ENCODE measurements at places on chromosomes 7 and 10.

- no peak for DNase-seq
Measured at GRCh38 chr10:87038286-87038717, 18.2 kb downstream of the FAM25A start.

- DNase-seq: no peak
Measured at GRCh38 chr10:101818872-101819633, 809 bp upstream of the OGA start.

DNA sequence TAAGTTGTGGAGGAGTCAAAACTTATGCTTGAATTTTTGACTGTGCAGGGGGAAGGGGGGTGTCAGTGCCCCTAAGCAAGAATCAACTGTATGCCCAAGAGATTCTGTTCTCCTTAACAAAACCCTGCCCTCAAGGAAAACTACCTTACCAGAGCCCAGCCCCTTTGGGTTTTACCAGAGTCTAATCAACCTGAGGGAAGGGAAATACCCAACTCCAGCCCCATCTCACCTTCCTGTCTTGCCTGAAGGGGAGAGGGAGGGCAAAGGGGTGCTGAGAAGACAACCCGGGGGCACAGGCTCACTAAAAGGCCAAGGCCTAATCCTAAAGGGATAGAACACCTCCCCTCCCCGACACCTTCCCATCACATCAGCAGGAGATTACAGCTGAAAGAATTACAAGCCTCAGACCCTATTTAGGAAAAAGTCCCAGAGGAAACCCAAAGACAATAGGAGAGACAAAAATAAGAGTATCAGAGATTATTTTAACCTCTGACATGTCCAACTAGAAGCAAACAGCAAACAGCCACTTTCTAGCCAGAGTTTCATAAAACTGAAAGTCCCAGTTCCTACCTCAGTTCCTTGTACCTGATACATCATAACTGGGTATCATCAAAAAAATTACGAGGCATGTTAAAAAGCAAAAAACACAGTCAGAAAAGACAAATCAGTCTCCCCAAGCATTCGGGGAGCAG is 26.8 kb upstream of the C7orf33 start:
- no peak for DNase-seq

DNA sequence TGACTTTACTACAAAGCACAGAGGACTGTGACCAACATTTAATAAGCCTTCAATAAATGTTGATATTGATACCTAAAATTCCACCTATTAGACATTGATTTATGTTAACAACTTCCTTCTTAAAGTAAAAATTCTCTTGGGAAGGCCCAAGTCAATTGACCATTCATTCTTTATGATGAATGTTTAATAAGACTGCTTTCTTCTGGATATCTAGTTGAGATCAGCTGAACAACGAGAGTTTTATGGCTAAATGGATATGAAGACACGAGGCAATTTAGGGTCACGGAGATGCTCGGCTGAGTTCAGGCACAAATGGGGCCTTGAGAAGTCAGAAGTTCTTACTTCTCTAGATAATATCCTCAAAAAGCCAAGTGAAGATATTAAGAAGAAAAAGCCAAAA is 258.8 kb downstream of the FRMD4A start:
- DNase-seq: no peak

- no peak for DNase-seq
Measured at GRCh38 chr7:17910377-17910776, 29.9 kb downstream of the SNX13 start.

GRCh38 chr7:139058943-139059342 is 23.1 kb upstream of the ZC3HAV1L start:
- no peak for DNase-seq

DNA sequence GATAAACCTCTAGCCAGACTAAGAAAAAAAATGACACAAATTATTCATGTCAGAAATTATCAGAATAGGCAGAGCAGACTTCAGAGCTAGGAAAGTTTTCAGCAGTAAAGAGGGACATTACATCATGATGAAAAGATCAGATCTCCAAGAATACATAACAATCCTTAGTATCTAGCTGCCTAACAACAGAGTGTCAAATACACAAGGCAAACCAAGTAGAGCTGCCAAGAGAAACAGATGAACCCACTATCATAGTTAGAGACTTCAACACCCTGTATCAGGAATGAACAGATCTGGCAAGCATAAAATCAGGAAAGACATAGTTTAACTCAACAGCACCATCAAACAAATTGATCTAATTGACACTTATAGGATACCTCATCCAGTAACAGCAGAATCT is 92.3 kb downstream of the NKX6-2 start:
- no peak for DNase-seq

DNA sequence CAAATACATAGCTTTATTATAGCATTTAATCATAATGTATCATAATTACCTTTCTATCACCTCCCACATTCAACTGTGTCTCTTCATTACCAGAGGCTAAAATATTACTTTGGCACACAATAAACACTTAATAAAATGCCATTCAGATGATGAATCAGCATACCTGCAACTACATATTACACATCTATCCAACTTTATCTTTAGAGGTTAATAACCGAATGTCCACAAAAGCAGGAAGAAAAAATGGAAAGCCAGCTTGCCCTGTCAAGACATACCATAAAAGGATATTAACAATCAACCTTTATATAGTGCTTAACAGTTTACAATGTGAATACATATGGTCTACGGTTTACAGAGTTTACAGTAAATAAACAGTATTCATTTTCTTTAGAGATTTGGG is 12.7 kb downstream of the CACUL1 start:
- DNase-seq: no peak

DNA sequence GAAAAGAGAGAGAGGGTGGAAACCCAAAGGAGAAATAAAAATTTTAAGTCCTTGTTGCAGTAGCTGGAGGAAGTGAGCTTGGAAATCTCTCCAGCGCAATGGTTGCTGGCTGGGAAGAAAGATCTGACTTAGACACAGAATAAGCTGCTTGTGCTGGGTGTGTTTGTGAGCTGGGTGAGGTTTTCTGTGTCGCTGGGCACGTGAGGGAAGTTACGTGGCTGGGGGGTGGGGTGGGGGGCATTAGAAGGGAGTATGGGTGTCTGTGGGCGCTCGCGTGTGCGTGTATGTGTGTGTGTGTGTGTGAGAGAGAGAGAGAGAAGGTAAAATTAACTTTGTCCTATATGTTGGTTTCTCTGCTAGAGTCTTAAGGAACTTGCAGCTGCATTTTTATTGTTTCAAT is 11.6 kb downstream of the TCF7L2 start:
- no peak for DNase-seq

DNA sequence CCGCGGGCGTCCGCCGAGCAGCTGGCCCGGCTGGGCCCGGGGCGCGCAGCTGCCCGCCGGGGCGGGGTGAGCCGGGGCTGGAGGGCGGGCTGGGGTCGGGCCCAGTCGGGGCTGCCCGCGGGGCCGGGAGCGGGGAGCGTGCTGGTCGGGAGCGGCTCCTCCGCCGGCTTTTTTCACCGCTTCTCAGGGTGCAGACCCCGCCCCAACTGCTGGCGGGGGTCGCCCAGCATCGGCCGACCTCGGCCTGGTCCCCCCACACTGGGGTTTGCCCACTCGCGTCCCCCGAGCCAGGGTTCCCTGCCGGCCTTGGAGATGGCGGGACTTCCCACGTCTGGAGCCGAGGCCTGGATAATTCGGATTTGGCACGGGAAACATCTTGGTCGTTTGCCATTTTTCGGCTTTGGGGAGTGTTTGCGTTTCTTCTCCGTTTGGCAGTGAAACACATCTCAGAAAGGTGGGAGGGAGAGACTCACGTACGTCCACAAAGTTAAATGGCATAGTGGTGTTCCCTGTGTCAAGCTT is 432 bp downstream of the TMEM248 start:
- no peak for DNase-seq

DNA sequence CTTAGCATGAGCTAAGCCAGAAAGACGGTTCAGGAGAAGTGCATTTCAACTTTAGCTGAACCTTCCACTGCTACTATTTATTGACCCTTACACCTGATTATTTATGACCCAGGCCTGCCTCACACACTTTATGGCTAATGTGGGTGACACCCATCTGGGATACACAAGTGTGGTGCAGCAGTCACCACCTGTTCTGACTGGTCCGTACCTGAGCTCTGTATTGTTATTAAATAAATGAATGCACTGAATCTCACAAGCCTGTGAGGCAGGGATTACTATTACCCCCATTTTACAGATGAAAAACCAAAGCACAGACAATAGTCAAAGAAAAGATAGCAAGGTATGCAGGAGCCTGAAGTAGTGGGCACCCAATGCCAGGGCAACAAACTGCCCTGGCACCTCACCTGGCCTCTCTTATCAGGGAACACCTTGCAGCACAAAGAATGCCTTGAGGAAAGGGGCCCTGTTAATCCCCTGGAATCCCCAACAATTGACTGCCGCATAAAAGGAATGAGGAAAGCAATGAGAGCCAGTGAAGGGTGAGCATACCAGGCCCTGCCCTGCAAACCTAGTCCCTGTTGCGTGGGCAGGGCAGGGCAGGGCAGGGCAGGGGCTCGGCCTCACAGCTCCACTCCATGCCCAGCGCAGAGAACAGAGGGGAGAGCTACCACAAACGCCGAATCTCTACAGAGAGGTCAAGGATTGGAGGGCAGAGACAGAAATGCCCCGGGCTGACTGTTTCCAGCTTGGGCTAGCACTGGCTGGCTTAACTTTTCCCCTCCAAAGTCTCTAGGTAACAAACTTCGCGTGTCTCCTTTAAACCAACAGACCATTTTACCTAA is 1.3 kb downstream of the ANXA11 start:
- DNase-seq: no peak

DNA sequence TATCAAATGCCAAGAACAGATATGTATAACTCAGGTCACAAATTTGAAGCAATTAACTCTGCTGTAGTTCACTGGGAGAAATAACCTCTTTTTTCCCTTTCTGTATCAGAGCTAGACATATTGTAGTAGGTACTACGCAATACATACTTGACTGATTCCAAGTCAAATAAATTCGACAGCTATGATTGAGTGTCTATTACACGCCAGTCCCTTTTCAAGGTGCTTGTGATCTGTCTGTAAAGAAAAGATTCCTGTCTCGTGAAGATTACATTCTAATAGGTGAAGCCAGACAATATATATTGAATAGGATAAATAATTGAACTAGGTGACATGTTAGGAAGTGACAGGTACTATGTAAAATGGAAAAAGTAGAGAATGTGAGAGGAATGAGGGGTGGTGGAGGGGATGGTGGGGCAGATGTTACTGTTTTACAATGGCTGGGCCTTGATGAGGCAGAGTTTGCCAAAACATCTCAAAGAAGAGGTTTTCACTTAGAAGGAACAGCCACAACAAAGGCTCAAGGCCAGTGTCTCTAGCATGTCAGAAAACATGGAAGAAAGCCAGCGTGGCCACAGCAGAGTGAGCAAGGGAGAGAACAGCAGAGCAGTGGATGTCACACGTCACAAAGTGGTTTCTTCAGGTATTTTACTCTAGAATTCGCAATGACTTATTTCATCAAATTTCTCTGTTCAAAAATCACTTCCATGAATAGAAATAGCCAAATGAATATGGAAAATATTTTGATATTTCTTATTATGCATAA is 282.6 kb upstream of the CACNA2D1 start:
- no peak for DNase-seq

DNA sequence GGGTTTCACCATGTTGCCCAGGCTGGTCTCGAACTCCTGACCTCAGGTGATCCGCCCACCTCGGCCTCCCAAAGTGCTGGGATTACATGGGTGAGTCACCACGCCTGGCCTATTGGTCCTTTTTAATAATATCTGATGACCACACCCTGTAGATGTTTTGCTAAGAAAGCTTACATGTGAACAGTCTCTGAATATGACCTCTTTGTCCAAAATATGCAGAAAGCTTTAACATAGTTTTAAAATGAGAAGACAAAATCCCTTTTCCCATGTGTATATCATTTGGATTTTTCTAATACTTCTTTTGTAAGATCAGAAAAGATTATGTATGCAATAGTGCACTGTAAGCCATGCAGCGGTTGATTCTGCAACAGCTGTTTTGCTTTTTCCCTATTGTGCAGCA is 38.5 kb downstream of the MCU start:
- no peak for DNase-seq

DNA sequence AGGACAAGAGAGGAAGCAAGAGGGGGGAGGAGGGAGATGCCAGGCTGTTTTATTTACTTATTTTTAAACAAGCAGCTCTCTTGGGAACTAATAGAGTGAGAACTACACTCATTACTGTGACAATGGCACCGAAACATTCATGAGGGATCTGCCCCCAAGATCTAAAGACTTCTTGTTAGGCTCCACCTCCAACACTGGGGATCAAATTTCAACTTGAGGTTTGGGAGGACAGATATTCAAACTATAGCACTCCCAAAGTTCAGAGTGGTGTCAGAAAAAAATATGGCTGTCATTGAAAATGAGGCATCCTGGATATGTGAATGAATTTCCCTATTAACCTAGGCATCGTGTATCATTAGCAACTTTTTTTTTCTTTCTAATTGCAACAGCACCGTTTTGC is 145.5 kb downstream of the ABCA13 start:
- DNase-seq: no peak

DNA sequence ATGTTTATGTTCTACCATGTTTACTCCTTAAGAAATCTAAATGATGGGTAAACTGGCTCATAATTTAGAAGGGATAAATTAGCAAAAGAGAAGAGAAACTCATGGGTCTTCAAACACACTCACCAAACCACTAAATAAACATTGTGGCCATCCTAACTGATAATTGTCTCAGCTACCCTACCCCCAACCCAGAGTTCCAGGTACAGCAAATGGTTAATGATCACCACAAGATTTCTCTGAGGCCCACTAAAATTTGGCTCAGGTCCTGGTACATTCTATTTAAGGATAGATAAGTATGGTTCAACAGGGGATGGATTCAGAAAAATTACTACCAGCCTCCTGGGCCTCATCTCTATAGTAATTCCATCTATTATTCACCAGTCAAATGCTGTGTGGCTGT is 21.4 kb downstream of the SLC25A13 start:
- no peak for DNase-seq

GRCh38 chr10:89837165-89838043 is 136.0 kb downstream of the KIF20B start:
- no peak for DNase-seq

DNA sequence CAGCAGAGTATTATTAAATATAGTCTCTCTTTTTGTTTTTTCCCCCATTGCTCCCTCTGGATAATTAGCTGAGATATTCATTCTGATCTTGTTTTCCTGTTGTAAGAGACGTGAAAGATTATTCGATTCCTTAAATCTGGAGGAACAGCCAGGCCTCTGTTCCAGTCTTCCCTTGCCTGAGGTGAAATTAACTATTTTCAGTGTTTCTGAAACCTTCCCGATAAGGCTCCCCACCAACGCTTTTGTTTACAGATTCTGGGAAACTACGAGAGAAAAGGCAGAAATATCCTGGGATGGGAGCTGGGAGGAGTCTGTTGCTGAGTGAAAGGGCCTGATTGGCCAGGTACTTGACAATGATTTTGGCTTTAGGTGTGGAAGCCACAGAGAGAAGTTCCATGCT is 63.6 kb upstream of the AGR3 start:
- DNase-seq: no peak

GRCh38 chr7:23696916-23697441 is 13.0 kb upstream of the STK31 start:
- no peak for DNase-seq

GRCh38 chr7:91114232-91114631 is 150.0 kb upstream of the FZD1 start:
- DNase-seq: no peak

GRCh38 chr10:964321-964987 is 23.8 kb upstream of the GTPBP4 start:
- no peak for DNase-seq

Data from T1000 (cell line).